Central memory CD8-positive, alpha-beta T cell (primary cell): ENCODE measurements at places on chromosomes 3 and 15.

- no peak for DNase-seq
Measured at GRCh38 chr3:111963424-111963823, 15.4 kb upstream of the ABHD10 start.

GRCh38 chr3:31704591-31705179 lies 172.0 kb downstream of the STT3B start:
- no peak for DNase-seq

DNA sequence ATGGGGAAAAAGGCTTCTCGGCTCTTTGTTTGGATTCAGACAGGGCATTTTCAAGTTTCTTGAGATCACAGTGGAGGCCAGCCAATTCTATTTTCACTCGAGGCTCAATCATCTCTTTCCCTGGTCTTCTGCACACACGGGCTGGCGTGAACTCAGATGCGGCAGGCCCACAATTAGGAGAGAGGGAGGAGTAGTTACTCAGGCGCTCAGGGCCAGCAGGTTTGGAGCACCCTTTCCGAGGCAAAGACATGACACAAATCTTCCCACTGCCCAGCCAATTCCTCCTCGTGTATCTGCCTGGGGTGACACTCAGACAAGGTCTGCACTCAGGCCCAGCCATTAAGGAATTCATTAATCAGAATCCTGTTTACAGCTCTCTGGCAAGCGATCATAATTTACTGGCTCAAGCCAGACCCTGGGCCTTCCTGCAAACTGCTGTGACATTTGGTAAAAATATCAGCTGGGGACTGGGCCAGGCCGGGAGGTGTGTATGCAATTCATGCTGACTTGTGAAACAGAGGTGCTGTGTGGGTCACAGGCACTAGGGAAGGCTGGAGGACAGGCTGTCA lies 68.1 kb upstream of the TLE3 start:
- no peak for DNase-seq

DNA sequence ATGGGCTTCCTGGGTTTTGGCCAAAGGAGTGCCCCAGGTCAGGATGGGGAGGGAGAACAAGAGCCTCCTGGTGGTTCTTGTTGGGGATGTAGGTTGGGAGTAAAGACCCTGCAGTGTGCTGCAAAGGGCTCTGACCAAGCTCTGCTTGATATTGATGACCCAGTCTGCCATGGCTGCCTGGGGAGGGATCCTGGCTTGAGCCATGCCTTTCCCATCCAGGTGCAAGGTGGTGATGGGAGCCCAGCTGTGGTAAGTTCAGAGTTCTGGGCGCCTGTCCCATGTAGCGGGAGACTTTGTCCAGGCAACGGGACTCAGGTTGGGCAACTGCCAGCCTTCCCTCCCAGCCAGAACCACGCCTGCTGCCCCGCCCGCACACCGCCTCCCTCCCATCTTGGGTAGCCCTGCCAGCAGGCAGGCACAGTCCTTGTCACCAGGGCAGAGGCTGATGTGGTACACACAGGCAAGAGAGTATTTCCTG lies 2.6 kb downstream of the GNAI2 start:
- no peak for DNase-seq
